ENCODE measurements at places on chromosomes 5 and 9.
A peak's percentile ranks its signal among the peaks of the same experiment; 100 is the strongest.

DNA sequence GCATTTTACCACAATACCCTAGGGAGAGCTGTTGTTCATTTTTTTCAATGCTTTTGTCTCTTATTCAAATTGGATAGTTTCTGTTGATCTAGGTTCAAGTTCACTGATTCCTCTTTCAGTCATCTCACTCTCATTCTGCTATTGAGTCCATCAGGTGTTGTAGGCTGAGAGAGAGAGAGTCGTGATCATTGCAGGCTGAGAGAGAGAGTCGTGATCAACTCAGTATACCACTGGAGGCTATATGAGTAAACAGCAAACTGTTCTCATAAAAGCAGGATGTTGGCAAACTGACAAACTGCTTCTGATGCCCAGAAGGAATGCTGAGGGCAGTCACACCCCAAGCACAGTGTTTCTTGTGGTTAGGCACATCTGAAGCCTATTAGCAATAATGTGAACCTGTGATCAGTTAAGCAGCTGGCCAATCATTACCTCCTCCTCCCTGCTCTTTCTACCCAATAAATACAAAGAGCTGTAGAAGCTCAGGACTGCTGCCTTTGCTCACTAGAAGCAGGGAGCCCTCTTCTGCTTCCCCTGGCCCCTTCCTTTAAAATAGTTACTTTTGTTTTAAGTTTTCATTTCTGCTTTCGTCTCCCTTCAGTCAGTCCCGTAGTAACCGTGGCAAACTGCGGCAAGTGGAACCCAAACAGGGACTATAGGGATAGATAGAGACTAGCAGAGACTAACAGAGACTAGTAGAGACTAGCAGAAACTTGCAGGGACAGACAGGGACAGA lies 476.1 kb upstream of the ACO1 start:
- no peak for DNase-seq

- peak; percentile 86 for DNase-seq
These were observed 45.1 kb upstream of the SUB1 start for GRCh38 chr5:32539981-32540845.

- no peak for DNase-seq
These were observed 265.8 kb downstream of the ADAMTSL1 start for GRCh38 chr9:18739641-18740318.

DNA sequence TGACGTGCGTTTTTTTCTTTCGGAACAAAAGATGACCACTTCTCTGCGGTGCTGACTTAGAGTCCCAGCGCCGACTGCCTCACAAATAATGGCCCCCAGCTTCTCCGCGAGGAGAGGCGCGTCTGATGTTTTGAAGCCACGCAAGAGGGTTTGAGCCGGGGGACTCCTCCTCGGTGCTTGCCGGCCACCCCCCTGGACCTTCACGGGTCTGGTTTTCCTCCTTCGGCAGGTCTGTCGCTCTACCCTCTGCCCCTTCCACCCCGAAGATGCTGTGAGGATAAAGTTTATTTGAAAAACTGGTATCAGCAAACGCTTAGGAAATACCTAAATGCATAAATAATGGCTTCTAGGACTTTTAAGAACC lies 584 bp downstream of the USP20 start:
- no peak for DNase-seq

GRCh38 chr9:100455470-100455869 lies 17.5 kb upstream of the TMEFF1 start:
- DNase-seq, result no peak

GRCh38 chr5:136191304-136192014 lies 1.5 kb downstream of the SMIM32 start:
- peak; percentile 38 for DNase-seq

DNA sequence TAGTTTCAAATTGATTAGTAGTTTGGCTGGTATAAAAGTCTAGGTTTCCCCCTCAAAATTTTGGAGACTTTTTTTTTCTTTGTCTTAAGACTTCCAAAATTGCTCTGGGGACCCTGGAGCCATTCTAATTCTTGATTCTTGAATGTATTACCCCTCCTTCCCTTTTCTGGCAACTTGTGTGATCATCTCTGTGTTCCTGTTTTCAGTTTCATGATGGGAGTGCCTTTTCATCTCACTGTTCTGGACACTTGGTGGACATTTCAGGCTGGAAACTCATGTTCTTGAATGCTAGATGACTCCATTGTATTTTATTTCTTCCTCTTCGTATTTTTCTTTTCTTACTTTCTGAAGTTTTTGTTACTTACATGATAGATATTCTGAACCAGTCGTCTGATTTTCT lies 57.3 kb upstream of the LRRC70 start:
- peak; percentile 57 for DNase-seq

DNA sequence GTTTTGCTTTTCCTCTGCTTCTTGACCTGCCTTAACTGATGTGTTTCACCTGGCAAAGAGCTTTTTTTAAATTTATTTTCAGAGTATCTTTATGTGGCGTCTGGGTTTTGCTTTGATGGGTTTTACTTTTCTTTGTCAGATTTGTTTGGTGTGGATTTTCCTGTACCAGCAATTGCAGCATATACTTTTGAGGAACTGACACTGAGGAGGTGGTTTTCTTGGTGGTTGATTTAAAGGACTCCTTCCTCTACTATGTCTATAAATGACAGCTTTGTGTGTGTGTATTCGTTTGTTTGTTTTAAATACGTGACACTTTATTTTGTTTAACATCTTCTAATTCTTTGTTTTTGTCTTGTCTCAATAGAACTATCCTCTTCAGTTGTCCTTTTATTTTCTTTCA lies 1071.9 kb upstream of the ARRDC3 start:
- DNase-seq, result no peak

GRCh38 chr5:33594006-33594405 lies 153.2 kb downstream of the TARS1 start:
- DNase-seq, result no peak

- no peak for DNase-seq
These were observed 28.3 kb upstream of the DENND4C start for GRCh38 chr9:19201899-19202891.

GRCh38 chr9:115367780-115368525 lies 250.0 kb upstream of the TNC start:
- DNase-seq, result no peak

GRCh38 chr5:32030222-32030621 lies 143.9 kb downstream of the GOLPH3 start:
- DNase-seq, result no peak

- no peak for DNase-seq
These were observed 150.1 kb downstream of the SLC28A3 start for GRCh38 chr9:84190411-84190810.
